ENCODE measurements at places on chromosomes 13 and 19.
A peak's percentile ranks its signal among the peaks of the same experiment; 100 is the strongest.

GRCh38 chr13:30038884-30039283 is 188.5 kb upstream of the UBL3 start:
- no peak for DNase-seq

GRCh38 chr13:77521194-77521593 is 14.3 kb upstream of the SCEL start:
- DNase-seq = no peak

DNA sequence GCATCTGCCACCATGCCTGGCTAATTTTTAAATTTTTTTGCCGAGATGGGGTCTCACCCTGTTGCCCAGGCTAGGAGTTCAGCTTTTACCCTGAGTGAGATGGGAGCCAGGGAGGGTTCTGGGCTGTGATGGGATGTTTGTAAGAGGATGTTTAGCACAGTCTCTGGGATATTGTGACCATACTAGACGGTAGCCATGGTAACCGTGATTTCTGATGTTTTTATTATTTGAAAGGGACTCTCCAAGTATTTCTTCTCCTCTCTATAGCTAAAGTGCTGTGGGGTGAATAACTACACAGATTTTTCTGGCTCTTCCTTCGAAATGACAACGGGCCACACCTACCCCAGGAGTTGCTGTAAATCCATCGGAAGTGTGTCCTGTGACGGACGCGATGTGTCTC is 10.4 kb downstream of the TSPAN16 start:
- DNase-seq = no peak

- no peak for DNase-seq
Observed at GRCh38 chr13:110431425-110432294, 124.6 kb downstream of the COL4A2 start.

- no peak for DNase-seq
Observed at GRCh38 chr13:92362717-92363116, 863.9 kb upstream of the GPC6 start.

GRCh38 chr19:7692417-7693088 is 9.4 kb downstream of the FCER2 start:
- DNase-seq = no peak

- peak; percentile 84 for DNase-seq
Observed at GRCh38 chr19:56105090-56105701, 15.9 kb downstream of the ZNF787 start.

GRCh38 chr13:46739447-46740098 is 57.4 kb downstream of the ESD start:
- no peak for DNase-seq

DNA sequence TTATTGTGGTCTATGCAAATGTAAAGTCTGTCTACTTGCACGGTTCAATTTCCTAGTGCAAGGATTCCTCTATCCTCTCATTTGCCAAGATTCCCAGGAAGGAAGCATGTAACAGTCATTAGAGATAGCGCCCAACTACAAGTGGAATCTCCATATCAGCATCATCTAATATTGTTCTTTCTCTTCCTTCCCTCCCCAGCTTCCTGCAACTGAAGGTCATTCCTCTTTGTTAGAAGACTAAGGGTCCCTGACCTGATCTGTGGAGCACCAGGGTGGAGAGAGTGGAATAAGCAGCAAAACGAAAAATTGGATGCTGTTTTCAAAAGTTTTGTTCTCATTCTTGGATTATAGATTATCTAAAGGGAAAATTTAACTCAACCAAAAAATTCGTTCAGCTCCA is 714.0 kb downstream of the DIAPH3 start:
- DNase-seq = no peak

- DNase-seq = no peak
Observed at GRCh38 chr19:58372311-58373133, 8.3 kb downstream of the ZNF837 start.

- DNase-seq = peak; percentile 88
Observed at GRCh38 chr19:52095172-52096014, at the start of gene ZNF841. Gene ZNF841 (minus strand): TSS chr19:52095765. CDS start chr19:52084801, 10,964 bp downstream.

- DNase-seq = peak; percentile 51
Observed at GRCh38 chr19:47790398-47790814, 11.9 kb downstream of the SELENOW start.

GRCh38 chr13:77752512-77753069 is 55.1 kb downstream of the SLAIN1 start:
- no peak for DNase-seq

DNA sequence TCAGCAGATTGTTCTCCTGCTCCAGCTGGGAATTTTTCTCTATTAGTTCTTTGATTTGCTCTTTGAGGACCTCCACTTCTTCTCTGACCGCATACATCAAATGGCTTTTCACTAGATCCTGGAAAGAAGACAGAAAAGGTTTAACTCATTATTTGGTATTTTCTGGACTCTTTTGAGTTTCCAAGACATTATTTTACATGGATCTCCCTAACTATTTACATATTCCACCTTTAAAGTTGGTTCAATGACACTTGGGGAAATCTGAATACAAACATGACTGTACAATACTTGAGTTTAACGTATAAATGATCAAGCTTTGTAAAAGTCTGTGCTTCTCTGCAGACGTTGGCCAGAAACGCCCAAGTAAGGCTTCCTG is 61.1 kb downstream of the SERP2 start:
- DNase-seq = no peak

DNA sequence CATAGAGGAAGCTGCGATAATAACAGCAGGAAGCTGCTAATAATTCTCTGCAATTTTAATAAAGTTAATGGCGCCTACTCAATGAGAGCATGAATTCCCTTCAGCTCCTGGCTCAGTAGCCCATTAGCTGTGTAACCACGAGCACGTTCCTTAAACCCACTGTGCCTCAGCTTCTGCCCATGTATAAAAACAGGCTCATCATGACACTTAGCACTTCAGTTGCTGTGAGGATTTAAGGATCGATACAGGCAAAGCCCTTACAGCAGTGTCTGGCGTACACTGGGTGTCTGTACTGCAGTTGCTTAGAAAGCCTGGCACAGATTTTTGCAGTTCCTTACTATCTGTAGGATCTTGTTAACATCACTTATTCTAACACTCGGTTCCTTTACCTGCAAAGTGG is 673.4 kb upstream of the ARGLU1 start:
- DNase-seq = no peak

- no peak for DNase-seq
Observed at GRCh38 chr13:97460004-97460775, 26.2 kb downstream of the RAP2A start.

- no peak for DNase-seq
Observed at GRCh38 chr13:49594576-49594975, 9.2 kb upstream of the RCBTB1 start.

- no peak for DNase-seq
Observed at GRCh38 chr13:112576191-112576590, 11.8 kb downstream of the TUBGCP3 start.

GRCh38 chr19:54473071-54473891 is at the start of gene CDC42EP5:
Gene CDC42EP5 (minus strand): TSS chr19:54473296. CDS start chr19:54465547, 7,749 bp downstream.
- DNase-seq = no peak

- no peak for DNase-seq
Observed at GRCh38 chr19:47661161-47661560, 52.1 kb upstream of the EHD2 start.

DNA sequence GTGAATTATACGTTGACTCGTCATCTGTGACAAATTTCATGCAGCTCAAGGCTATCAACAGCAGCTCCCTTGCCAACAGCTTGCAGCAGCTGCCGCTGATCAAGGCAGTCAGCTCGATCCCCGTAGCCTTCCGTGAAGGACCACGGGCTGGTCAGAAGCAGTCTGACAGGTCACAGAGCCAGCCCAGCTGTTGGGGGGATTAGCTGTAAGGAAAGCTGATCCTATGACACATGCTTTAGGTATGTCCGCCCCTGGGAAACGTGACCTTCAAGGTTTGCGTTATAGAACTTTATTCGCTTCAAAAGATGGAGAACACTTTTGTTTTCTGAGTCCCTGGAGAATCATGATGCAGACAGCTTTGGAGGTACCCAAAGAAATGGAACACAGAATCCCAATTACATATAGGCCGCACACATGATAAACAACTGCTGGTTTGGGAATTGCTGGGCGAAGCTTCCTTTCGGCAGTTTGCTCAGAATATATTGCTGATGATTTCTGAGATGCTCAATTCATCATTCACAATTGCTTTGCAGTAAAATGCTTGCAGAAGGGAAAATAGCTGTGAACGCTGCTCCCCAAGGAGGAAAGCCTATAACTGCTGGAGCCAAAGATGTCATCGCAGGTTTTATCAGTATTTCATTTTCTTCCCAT is 62.6 kb upstream of the USP29 start:
- no peak for DNase-seq

DNA sequence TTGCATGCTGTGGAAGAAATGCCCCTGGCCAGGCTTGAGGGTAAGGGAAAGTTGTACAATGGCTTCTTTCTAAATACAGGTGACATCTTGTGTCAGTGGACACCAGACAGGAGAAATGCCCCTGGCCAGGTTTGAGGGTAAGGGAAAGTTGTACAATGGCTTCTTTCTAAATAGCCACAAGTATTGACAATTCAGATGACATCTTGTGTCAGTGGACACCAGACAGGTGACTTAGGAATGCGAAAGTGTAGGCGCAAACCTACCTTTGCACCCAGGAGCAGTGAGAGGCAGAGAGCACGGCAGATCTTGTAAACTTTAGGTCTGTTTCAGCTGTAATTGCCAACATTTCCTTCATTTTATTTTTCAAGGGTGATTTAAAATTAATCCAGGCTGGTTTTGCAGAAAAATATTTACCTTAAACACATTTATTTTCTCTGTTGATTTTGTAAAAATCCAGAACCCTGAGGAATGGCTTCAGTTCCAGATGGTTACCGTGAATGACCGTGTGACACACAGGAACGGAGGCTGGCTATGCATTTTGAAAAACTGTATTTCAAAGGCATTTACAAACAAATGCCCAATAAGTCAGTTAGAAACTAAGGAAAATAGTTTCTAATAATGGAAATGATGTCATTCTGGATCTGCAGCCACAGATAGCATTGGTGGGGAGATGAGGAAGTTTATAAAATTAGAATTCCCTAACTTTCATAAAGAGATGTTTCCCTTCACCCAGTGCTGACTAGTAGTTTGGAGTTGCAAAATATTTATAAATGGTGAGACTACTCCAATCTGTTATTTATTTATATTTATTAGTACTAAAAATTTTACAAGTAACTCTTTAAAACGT is 34.9 kb downstream of the TNFSF13B start:
- no peak for DNase-seq

GRCh38 chr13:33487575-33488243 is 202.2 kb upstream of the STARD13 start:
- DNase-seq = no peak
